ENCODE measurements at places on chromosomes 2 and 18.

GRCh38 chr2:236317938-236318396, 53.8 kb upstream of the ASB18 start:
- no peak for DNase-seq

- DNase-seq, result no peak
Observed at GRCh38 chr2:204591225-204591624, 46.0 kb downstream of the PARD3B start.

GRCh38 chr2:71720596-71721361, 267.4 kb downstream of the DYSF start:
- DNase-seq, result no peak

- DNase-seq, result no peak
Observed at GRCh38 chr2:107384422-107384821, 442.3 kb upstream of the RGPD4 start.

DNA sequence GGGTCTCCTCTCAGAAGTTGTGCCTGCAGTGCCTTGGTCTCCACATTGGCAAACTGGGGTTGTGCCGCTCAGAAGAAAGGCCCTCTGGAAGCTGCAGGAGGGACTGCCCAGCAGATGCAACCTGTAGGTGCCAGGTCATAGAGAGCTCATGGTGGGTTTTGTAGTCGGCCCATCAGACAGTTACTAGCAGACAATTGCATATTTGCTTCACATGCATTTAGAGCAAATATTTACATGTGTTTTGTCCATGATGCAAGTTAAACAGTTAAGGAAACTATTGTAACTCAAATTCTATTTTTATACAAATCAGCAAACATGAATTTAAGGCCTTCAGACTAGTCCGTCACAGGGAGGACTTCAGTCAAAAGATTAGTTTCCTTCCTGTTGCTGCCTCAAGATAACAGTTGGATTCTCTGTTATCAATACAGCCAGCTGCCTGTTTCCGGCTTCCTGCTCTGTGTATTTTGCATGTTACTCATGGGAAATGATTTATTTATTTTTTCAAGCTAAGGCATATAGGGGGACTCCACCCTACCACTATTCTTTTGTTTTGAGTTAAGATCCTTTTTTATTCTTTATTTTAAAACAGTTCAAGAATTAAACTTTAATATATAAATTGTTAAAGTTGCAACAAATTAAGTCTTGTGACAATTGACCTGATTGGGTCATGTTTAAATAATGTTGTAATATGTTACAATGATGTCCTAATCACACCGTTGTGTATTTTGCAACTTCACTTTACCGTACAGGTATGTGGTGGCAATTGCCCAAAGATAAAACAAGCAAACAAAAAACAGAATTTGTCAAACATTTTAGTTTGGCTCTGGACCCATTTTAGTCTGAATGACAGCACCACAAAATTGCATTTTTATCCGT, 133.5 kb downstream of the SPTBN1 start:
- peak; percentile 59 for DNase-seq

DNA sequence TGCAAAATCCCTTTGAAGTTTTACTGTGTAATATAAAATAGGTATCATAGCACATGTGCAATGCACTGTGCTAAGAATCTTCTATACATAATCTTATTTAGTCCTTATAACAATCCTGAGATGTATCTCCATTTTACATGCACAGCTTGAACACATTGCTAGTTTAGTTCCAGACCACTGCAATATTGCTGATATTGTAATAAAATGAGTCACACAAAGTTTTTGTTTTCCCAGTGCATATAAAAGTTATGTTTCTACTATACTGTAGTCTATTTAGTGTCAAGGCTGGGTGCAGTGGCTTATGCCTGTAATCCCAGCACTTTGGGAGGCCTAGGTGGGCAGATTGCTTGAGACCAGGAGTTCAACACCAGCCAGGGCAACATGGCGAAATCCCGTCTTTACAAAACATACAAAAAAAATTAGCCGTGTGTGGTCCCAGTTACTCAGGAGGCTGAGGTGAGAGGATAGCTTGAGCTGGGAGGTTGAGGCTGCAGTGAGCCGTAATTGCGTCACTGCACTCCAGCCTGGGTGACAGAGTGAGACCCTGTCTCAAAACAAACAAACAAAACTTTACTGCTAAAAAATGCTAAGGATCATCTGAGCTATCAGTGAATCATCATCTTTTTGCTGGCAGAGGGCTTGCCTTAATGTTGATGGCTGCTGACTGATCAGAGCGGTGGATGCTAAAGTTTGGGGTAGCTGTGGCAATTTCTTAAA, 1.7 kb upstream of the USP14 start:
- DNase-seq, result no peak

GRCh38 chr18:61371111-61371510, 37.9 kb downstream of the CDH20 start:
- DNase-seq, result no peak

- no peak for DNase-seq
Observed at GRCh38 chr18:7516266-7517117, 50.6 kb upstream of the PTPRM start.

DNA sequence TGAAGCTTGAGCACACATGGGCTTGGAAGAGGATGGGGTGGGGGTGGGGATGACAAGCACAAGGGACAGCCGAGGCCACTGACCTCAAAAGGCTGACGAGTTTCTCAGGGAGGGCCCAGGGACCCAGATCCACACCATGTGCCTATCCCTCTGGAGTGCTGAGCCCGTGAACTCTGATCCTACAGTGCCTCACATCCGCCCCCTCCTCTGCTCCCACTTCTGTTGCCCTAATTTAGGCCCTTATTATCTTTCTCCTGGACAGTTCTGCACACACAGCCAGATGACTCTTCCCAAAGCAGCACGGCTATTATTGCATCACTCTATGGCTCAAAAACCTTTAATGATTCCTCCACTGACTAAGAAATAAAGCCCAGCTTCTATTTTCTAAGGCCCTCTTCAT, 24.8 kb downstream of the CYRIA start:
- no peak for DNase-seq
